Sigmoid colon (tissue), 7 donors: ENCODE measurements at places on chromosomes 16 and 17. TPM values are rescaled to one million over a fixed set of nuclear protein-coding genes. Genes with fewer than 3 reads are reported as not detected.
A peak's percentile ranks its signal among the peaks of the same experiment; 100 is the strongest.

GRCh38 chr17:71286625-71287024 is 834.2 kb upstream of the SOX9 start:
- DNase-seq = no peak

DNA sequence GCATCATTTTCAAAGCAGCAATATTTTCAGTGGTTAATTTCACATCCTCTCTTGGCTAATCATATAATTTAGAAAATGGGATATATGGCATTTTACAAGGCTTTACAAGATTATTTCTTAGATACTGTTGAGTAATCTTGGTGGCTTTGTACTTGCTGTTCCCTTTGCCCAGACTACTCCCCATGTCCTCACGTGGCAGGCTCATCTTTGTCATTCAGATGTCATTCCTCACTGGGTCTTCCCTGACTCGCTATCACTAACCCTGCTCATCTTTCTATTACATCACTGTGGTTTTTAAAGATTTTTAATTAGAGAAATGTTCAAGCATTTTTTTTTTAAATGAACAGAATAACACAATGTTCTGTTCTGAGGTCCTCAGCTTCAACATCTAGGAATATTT is 240.0 kb upstream of the IRX5 start:
- no peak for DNase-seq

The GAS2L2 gene
- total RNA-seq = not detected

The MYH13 gene
- not detected for total RNA-seq

The PRR29 gene
- not detected for total RNA-seq

- DNase-seq = peak; percentile 65
Observed at GRCh38 chr17:17420082-17420481, 56.7 kb upstream of the MED9 start.

- no peak for DNase-seq
Observed at GRCh38 chr16:29649588-29650494, 13.2 kb upstream of the SPN start.

The SNAI3 gene
- total RNA-seq = not detected

GRCh38 chr17:80034791-80035686 is 633 bp downstream of the TBC1D16 start:
- no peak for DNase-seq

The PRAC2 gene
- total RNA-seq = not detected

- peak; percentile 19 for DNase-seq
Observed at GRCh38 chr16:27236635-27237218, 31.8 kb downstream of the NSMCE1 start.

DNA sequence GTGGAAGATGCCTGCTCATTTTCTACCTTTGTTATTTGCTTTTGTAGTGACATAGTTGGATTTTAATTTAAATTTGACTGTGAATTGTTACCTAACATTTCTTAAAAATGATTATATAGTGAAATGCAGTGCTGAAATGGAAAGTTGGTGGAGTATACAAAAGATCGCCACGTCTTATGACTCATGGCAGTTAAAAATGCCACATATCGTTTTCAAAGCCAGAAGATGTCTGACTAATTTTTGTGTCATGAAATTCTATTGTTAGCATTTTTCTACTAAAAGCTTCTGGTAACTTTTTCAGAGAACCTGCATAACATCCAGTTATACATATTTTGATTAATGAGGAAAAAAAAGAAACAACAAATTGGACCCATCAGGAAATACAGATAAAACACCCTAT is 20.6 kb downstream of the MAP2K4 start:
- DNase-seq = no peak

The MAF gene
- total RNA-seq = 38.2 TPM

GRCh38 chr16:89167425-89167941 is 4.1 kb upstream of the CDH15 start:
- peak; percentile 84 for DNase-seq

The IL34 gene
- 5.4 TPM for total RNA-seq

DNA sequence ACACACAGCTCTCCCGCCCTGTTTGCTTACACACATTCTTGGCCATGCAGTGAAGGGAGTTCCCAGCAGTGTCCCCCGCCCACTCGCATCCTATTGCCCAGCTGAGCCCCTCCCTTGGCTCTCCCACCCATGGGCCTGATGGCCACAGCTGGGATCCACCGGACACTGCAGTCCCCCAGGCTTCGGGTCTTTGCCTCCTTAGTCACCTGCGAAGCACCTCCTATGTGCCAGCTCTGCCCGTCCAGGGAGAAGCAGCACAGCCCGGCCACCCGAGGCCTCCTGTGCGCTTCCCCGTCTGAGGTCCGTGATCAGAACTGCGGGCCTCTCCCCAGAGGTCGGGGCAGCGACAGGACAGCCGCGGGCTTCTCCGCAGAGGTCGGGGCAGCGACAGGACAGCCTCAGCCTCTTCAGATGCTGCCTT is 136.9 kb downstream of the BANP start:
- DNase-seq = peak; percentile 76

The CCDC40 gene
- 7.5 TPM for total RNA-seq

DNA sequence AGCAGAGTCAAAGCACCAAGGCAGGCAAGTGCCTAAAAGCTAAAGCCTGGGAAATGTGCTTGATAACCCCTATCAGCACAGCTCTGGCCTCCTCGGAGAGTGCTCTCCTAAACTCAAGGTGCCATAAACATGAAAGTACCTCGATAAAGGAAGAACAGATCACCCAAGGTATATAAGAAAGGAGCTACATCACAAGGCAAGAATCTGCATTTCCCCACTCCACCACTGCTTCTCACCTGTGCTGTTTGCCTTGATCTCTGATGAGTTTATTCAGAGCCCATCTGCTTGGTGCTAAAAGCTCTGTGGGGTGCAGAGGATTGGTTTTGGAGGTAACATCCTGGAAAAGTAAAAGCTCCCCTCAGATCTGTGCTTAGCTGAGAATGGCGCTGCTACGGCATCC is 449.5 kb upstream of the CDH5 start:
- no peak for DNase-seq

DNA sequence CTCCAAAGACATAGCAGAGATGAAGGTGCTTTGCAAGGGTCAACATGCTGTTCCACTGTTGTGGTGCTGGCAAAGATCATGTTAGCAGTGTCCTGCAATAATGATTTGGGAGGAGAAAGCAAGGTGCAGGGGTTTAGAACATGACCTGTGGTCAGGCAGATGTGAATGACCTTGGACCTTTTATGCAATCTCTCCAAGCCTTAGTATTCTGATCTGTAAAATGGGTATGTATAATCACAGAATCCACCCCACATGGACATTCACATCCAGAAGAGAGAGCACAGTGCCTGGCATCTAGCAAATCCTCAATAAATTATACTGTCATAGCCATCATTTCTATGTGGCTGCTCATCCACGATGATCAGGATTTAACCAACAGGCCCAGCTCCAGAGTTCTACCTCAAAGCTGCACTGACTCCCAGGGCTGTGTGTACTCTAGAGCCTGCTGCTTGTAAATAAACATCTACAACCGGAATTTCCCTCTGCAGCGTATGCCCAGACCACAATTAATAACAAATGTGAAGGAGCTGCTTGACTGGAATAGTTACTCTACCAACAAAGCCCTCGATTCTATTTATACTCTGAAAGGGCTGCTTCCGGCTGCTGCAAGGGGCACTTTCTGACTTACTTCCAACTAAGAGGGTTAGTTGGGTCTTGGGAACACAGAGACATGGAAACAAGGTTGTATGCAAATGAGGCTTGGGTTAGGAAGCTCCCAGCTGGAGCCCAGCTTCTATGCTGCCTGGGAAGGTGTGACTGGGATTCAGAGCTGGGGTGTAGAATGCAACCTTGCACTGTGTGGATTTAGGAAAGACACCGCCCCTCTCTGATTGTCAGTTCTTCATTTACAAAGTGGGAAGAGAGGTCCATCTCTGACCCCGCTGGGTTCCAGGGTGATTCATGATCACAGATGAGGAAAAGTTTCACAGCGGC is 265.2 kb downstream of the XYLT1 start:
- no peak for DNase-seq

- peak; percentile 25 for DNase-seq
Observed at GRCh38 chr17:42378959-42379594, 9.2 kb downstream of the STAT3 start.

The PIK3R5 gene
- 8.2 TPM for total RNA-seq

DNA sequence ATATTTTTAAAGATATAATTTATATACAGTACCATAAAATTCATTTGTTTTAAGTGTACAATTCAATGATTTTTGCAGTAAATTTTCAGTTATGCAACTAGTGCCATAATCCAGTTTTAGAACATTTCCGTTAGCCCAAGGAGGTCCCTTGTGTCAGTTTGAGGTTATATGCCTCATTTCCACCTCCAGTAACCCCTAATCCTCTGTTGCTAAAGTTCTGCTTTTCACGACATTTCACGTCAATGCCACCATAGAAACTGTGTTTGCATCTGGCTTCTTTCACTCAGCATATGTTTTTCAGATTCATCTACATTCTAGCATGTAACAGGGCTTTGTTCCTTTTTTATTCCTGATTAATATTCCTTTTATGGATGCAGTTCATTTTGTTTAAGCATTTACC is 42.4 kb upstream of the NUDT7 start:
- no peak for DNase-seq

GRCh38 chr16:54253118-54253517 is 33.5 kb downstream of the IRX3 start:
- DNase-seq = no peak

The ABCA6 gene
- total RNA-seq = 111 TPM

The PRAC1 gene
- total RNA-seq = 13.5 TPM

DNA sequence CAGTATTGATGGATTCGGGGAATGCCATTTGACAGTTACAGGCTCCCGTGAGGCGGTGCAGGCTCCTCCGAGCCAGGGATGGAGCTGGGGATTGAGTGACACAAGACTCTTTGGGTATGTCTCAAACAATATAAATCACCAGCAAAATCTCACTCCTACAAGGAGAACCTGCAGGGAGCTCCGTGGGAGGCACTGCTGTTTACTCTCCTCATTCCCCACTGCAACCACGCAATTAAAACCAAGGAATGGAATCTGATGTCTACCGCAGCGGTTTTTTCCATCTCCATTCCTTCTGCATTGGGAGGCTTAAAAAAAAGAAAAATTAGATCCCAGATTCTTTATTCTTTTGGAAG is 157.9 kb downstream of the WWOX start:
- DNase-seq = no peak
